ENCODE measurements at places on chromosomes 1 and 21.

- DNase-seq, result no peak
Observed at GRCh38 chr1:56202186-56202585, 377.2 kb downstream of the PLPP3 start.

DNA sequence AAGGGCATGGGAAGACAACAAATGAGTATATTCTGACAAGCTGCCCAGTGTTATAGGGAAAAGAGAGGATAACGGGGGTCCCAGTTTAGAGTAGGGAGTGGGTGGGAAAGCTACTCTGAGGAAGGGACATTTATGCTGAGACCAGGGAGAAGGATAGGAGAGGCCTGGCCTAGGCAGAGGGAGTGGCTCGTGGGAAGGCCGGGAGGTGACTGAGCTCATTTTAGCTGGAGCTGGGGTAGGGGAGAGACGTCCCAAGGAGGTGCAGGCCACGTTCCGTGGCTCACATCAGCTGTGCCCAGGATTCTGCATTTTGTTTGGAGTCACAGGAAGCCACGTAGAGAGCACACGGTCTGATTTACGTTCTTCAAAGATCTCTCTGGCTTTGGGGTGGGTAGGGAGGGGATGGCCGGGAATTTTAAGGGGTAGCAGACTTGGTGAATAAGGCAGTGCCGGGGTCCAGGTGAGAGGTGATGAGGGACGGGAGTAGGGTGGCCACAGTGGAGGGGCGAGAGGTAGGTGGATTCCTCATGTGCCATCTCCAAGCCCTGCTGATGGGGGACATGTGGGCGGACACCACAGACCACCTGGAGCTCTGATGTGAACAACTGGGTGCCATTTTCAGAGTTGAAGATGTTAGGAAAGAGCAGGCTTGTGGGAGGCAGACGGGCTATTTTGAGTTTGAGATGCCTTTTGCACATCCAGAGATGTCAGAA is 4.7 kb downstream of the TINAGL1 start:
- DNase-seq, result no peak

DNA sequence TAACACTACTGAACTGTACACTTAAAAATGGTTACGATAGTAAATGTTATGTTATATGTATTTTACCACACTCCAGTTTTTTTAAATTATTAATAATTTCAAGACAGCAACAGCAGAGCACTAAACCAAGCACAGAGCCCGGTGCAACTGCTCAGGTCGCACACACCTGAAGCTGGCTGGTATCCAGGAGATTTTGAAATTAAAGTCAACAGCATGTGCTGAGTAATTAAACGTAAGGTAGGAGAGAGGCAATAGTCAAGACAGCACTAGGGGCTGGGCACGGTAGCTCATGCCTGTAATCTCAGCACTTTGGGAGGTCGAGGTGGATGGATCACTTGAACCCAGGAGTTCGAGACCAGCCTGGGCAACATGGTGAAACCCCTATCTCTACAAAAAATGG is 35.1 kb upstream of the SLC30A10 start:
- DNase-seq, result no peak

GRCh38 chr21:39555911-39556590 is 56.7 kb upstream of the B3GALT5 start:
- DNase-seq, result no peak

GRCh38 chr1:176989023-176989422 is 175.5 kb downstream of the ASTN1 start:
- no peak for DNase-seq

DNA sequence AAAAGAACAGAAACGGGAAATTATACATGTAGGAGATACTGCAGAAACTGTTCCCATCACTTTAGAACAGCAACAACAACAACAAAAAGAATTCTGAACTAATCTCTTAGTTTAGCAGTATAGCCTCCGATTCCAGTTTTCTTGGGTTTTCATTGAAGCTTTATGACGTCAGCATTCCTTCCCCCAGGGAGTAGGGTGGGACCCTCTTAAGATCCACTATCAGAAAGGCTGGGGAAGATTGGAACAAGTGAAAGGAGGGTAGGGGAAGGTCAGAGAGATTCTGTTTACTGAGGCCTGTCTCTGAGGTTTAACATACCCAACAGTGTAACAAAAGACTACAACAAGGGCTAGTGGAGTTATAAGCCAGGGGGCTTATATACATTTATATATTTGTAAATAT is 121.4 kb upstream of the OLFM3 start:
- DNase-seq, result no peak

DNA sequence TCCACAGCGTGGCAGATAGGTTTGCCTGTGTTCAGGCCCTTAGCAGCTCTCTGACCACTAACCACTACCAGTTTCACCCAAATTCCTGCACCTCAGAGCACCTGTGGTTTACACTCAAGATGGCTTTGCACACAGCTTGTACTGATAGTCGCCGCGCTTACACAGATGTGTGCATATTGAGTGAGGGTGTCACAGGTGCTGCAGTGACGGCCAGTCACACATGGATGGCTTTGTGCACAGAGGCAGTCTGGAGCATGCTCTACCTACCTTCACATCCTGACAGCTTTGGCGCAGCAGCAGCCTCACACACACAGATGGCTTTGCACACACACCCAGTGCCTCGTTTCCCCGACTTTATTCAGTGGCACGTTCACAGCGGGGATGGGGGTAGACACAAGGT is 7.5 kb downstream of the DMAP1 start:
- no peak for DNase-seq

DNA sequence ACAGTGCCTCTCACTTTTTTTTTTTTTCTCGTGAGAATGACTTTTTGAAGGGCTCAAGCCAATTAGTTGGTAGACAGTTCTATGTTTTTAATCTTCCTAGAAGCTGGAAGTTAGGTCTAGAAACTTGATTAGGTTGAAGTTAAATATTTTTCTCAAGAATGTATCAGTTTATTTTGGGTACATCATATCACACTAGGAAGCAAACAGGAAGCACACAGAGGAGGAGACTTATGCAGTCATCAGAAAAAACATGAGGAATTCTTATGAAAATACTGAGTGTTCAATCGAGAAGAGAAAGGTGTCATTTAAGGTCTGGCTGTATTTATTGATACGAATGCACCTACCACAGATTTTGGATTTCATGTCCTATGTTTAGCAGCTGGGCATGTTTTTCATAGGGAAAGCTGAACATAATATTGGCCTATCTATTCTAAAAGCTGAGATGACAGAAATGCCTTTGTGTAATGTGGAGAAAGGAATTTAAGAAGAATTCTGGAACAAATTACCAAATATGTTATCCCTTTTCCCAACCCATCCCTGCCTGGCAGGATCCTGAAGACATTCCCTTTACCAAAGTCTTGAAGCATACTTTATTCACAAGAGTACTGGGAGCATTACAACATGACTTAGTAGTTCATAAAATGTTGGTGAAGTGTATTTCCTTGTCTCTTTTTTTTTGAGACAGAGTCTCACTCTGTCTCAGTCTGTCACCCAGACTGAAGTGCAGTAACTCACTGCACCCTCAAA is 17.5 kb upstream of the ZFP69B start:
- DNase-seq, result no peak

DNA sequence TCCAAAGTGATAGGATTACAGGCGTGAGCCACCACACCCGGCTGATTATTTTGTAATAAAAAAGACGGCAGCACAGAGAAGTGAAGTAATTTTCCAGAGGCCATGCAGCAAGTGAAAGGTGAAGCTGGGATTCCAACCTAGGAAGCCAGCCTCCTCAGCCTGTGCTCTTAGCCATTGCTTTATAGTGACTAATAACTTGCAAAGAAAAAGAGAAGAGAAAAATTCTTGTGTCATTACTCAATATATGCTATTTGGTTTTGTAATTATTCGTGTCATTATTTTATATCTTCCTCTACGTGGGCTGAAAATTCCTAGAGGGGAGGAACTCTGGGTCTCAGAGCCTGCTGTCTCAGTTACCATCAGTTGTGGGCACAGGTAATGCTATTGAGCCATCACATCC is 1.6 kb upstream of the IER5 start:
- no peak for DNase-seq

DNA sequence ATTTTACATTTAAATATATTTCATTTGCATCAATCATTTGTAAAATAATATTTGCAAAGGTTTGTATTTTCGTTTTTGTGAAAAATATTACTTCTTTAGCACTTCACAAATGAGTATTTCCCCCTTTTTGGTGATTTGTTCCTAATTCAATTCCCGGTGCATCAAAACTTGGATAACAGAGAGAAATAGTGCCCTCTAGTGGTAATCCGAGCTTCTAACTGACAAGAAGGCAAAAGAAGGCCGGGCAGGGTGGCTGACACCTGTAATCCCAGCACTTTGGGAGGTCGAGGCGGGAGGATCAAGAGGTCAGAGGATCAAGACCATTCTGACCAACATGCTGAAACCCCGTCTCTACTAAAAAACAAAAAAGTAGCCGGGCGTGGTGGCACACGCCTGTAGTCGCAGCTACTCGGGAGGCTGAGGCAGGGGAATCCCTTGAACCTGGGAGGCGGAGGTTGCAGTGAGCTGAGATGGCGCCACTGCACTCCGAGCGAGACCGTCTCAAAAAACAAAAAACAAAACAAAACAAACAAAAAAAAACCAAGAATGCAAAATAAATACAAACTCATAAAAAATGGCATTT is 137.7 kb downstream of the COL11A1 start:
- DNase-seq, result no peak

DNA sequence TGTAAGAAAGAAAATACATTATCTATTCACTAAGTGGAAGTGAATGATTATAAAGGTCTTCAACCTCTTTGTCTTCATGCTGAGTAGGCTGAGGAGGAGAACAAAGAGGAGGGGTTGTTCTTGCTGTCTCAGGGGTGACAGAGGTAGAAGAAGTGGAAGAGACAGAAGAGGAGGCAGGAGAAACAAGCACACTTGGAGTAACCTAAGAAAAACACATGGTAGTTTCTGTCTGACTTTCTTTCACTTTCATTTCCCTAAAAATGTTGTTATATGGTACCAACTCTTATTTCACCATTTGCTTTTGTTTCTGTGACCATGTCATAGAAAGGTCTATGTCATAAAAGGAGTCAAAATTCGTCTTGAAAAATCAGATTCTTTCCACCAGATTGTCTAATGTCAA is 696.6 kb upstream of the BRINP3 start:
- DNase-seq, result no peak

- no peak for DNase-seq
Observed at GRCh38 chr1:71014178-71014579, 33.4 kb downstream of the PTGER3 start.

DNA sequence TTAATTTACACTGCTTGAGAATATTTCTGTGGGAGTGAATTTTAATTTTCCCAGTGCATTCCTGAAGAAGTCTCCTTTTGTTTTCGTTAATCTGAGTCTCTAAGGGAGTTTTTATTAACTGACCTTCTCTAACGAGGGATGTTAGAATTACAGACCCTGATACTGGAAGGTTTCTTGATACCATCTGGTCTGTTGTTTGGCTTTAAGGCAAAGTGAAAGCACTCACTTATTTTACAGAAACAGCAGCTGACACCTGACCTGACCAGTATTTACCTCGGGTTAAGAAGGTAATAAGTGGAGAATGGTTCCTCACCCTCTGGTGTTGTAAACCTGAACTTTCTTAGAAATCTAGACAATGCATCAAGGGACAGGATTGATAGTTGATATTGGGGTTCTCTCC is 12.4 kb downstream of the CDC14A start:
- no peak for DNase-seq

- no peak for DNase-seq
Observed at GRCh38 chr1:40861224-40862003, 749 bp downstream of the CITED4 start.

- DNase-seq, result no peak
Observed at GRCh38 chr1:39269791-39270342, 65.4 kb downstream of the MACF1 start.

- DNase-seq, result no peak
Observed at GRCh38 chr1:244974550-244974949, 110.2 kb upstream of the HNRNPU start.

DNA sequence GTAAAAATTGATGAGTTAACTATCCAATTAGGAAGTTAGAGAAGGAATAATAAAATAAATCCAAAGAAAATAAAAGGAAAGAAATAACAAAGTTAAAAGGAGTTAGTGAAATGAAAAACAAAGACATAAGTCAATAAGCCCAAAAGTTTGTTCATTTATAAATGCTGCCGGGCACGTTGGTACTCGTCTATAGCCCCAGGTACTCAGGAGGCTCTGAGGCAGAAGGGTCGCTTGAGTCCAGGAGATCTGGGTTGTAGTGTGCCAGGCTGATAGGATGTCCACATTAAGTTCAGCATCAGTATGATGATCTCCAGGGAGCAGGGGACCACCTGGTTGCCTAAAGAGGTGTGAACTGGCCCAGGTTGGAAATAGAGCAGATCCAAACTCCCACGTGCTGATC is 35.5 kb upstream of the VANGL1 start:
- no peak for DNase-seq

DNA sequence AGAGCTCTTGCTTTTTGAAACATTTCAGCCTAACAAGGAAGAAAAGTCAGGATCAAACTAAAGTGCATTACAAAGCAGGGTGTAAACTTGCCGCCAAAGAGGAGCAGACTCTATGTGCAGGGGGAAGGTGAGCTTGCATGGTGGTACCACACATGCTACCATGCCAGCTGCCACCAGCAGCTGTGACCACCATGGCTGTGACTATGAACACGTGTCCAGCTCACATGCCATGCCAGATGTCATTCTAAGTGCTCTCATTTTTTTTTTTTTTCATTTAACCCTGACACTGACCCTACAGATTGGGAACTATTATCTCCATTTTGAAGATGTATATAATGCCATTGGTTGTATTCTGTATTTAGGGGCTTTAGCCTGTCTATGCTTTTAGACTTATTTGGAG is 79.0 kb downstream of the PCP4 start:
- DNase-seq, result no peak

DNA sequence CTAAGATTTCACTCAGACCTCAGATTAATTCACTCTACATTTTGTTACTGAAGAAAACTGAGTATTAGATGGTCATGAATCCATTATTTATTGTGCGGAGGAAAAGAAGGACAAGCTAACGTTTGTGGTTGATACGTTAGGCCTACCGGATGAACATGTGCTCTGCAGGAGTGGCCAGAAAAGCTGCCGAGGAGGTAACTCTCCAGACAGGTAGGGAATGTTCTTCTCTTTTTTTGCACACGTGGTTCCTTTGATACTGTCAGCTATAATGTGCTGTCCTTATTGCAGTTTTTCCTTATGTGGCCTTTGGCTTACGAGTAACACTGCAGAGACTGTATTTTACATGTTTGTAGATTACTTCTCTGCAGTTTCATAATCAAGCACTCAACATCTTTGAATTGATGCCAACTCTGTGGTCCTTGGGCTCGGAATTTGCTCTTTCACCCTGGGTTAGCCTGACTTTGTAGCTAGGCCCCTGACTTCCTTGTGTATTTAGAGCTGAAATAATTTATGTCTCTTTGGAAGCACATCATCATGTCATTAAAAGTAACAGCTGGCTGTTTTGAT is 13.6 kb downstream of the MTR start:
- DNase-seq, result no peak

DNA sequence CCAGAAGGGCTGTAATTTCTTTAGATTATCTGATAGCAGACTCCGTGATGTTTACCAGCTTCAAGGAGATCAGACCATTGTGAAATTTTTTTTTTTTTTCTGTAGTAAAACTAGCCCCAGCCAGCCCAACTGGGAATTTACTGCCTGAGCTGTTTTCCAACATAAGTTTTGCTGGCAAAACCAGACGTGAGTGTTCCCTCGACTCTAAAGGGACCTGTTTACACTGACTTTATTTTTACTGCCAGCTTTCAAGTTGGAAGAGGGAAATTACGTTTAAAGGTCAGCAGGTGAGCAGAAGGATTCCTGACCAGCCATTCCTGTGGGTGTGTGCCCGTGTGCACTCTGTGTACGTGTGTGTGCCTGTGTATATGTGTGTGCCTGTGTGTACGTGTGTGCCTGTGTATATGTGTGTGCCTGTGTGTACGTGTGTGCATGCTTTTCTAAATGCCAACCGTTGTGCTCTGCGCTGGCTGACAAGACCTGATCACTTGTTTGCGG is 374 bp downstream of the MAB21L3 start:
- no peak for DNase-seq

GRCh38 chr1:156383023-156383422 is 14.0 kb downstream of the RHBG start:
- DNase-seq, result peak; percentile 22

All from stimulated activated CD8-positive, alpha-beta memory T cell treated with anti-CD3 and anti-CD28 coated beads, Interleukin-4, amount 100 ng/mL, for 1 hour (primary cell).